Breast epithelium (tissue), 4 donors: ENCODE measurements at places on chromosomes 5 and 9.

GRCh38 chr9:34662526-34663302 is at the start of gene CCL27:
Gene CCL27, minus strand, starts transcription at chr9:34662657. Its CDS starts 24 bp downstream, at chr9:34662633.
- peak within 1 kb of the TSS; percentile 36 for H3K27ac ChIP-seq
- no peak within 1 kb of the TSS for H3K4me3 ChIP-seq
- H3K4me1 ChIP-seq: no peaks in the 10 kb centered on the region
- H3K27me3 ChIP-seq: no peaks in the 10 kb centered on the region

GRCh38 chr5:109844148-109844547 is 154.4 kb downstream of the MAN2A1 start:
- DNase-seq: no peak
- H3K27me3 ChIP-seq: no peaks in the 10 kb centered on the region
- H3K4me3 ChIP-seq: no peak overlapping the region
- no peaks in the 10 kb centered on the region for H3K4me1 ChIP-seq
- no peak overlapping the region for H3K27ac ChIP-seq

DNA sequence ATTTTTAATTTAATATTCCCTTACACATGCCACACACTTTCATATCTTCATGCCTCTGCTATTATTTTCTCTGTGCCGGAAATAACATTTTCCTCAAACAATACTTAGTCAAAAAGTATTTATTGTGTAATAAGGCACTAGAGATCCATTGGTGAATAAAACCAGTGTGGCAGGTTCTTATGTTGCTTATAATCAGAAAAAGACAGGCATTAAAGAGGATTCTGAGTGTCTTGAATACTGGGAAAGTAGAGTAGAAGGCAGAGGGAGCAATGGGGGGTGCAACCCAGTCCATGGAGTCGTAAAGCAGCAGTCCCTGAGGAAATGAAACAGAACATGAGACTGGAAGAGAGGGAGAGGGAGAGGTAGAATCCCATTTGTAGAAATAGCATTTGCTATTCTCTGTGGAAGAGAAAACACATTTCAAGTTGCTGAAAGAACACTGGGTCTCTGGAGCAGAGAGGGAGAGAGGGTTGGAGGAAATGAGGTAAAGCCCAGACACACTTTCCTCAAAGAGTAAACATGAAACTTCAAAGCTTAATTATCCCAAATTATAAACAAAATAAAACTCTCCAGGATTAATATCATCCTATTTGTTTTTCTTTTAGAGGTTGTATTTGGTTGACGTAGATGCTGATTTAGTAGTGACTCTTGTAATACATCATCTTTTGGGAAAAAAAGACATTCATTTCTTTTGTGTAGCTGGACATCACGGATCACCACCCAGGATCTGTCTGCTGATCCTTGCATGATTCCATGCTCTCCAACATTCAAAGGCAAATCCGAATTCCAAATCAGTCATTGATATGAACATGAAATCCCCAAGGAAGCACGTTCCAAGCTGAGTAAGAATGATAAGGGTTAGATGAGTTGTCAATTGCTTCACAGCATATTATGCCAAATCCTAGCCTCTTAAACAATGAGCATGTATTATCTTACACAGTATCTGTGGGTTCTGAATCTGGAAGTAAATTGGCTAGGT is 37.4 kb upstream of the GRAMD2B start:
- H3K27me3 ChIP-seq: no peaks in the 10 kb centered on the region
- peaks cover 8% of the 10 kb centered on the region for H3K4me1 ChIP-seq
- H3K27ac ChIP-seq: peak overlapping the region; percentile 83
- no peaks in the 10 kb centered on the region for H3K36me3 ChIP-seq
- DNase-seq: no peak
- H3K4me3 ChIP-seq: no peak overlapping the region

GRCh38 chr5:149939546-149939945 is 5.0 kb downstream of the PDE6A start:
- H3K4me3 ChIP-seq: no peak overlapping the region
- no peaks in the 10 kb centered on the region for H3K27me3 ChIP-seq
- H3K4me1 ChIP-seq: no peaks in the 10 kb centered on the region
- H3K36me3 ChIP-seq: no peaks in the 10 kb centered on the region
- DNase-seq: no peak

- no peaks in the 10 kb centered on the region for H3K27me3 ChIP-seq
- H3K27ac ChIP-seq: no peak overlapping the region
- no peaks in the 10 kb centered on the region for H3K36me3 ChIP-seq
- no peak overlapping the region for H3K4me3 ChIP-seq
- no peaks in the 10 kb centered on the region for H3K4me1 ChIP-seq
These were observed 58.7 kb downstream of the NXNL2 start for GRCh38 chr9:88593537-88594185.

GRCh38 chr5:146817973-146818372 is 60.6 kb downstream of the PPP2R2B start:
- H3K36me3 ChIP-seq: no peaks in the 10 kb centered on the region
- DNase-seq: no peak
- no peak overlapping the region for H3K4me3 ChIP-seq
- H3K27ac ChIP-seq: no peak overlapping the region
- H3K27me3 ChIP-seq: no peaks in the 10 kb centered on the region
